ENCODE measurements at places on chromosomes 1 and 21. TPM values are rescaled to one million over a fixed set of nuclear protein-coding genes. Genes with fewer than 3 reads are reported as not detected.

The SCMH1 gene
- total RNA-seq, result 43.5 TPM

DNA sequence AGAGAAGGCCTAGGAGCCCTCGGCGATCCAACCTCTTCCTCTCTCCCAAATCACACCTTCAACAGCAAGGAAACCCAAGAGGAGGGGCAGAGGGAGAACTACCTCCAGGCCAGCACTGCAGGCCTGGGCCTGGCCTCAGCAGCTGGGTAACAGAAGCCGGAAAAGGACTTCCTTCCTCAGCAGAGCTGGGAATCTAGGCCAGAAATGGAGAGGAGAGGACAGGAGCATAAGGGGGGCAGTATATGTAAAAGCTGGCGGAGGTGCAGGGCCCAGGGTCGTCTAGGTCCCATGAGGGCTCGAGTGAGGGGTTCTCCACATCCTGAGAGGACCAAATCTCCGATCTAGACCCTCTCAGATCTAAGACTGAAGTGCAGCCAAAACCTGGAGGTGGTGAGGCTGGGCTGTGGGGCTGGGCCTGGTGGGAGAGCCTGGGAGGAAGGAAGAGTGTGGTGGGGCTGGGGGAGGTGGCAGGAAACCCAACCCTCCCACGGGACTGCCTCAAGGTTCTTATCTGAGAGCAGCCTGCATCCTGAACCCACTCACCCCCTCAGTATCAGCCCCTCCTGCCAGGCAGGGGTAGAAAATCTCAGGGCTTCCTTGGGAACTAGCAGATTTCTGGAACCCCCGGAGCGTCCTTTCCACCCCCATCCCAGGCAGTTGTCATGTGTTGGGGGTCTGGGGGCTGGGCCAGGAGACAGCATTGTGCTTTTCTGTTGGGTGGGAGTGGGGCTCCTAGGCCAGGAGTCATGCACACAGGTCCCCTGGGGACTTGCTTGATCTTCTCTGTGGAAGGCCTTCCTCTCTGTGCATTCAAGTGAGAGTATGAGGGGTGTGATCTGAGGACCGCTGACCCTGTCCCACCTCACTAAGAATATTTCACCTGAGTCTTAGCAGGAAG, 33.0 kb downstream of the PIK3C2B start:
- no peak overlapping the region for H3K4me3 ChIP-seq
- H3K27ac ChIP-seq, result peak overlapping the region; percentile 34
- DNase-seq, result peak; percentile 30
- no peaks in the 10 kb centered on the region for H3K4me1 ChIP-seq

GRCh38 chr1:234957330-234958065, 171.1 kb downstream of the TOMM20 start:
- no peak overlapping the region for H3K4me3 ChIP-seq
- H3K27ac ChIP-seq, result peak overlapping the region; percentile 17

- H3K4me1 ChIP-seq, result no peaks in the 10 kb centered on the region
- peak; percentile 67 for DNase-seq
- H3K27ac ChIP-seq, result no peak overlapping the region
- no peak overlapping the region for H3K4me3 ChIP-seq
- no peaks in the 10 kb centered on the region for H3K36me3 ChIP-seq
Measured at GRCh38 chr1:154707901-154708463, 100.0 kb upstream of the ADAR start.

The CD5L gene
- total RNA-seq, result 0.17 TPM

DNA sequence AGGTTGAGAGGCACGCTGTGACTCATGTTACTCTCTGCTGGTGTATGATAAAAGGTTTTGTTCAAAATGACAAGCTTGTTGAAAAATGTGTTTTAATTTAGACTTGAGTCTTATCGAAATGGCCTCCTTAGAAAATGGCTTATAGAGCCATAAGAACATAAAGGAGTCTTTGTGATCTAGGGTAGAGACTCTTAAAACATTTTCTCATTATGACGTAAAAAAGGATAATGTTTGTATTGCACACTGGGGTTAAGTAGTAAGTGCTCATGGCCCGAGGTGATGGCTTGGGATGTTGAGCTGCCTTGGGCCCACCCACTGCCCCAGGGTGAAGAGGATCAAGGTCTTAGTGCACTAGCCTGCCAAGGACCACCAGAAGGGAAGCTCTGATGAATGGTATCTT, 117.4 kb downstream of the DISC1 start:
- DNase-seq, result no peak
- peaks cover 4% of the 10 kb centered on the region for H3K4me1 ChIP-seq
- H3K27ac ChIP-seq, result no peak overlapping the region
- no peak overlapping the region for H3K4me3 ChIP-seq

- H3K4me1 ChIP-seq, result peaks cover 5% of the 10 kb centered on the region
- no peak for DNase-seq
- no peak overlapping the region for H3K4me3 ChIP-seq
- no peaks in the 10 kb centered on the region for H3K36me3 ChIP-seq
- no peak overlapping the region for H3K27ac ChIP-seq
- no peaks in the 10 kb centered on the region for H3K27me3 ChIP-seq
Measured at GRCh38 chr21:44047996-44048560, 36.0 kb downstream of the TRAPPC10 start.

GRCh38 chr1:36471830-36472641, 7.9 kb upstream of the MRPS15 start:
- no peaks in the 10 kb centered on the region for H3K27me3 ChIP-seq
- DNase-seq, result no peak
- H3K27ac ChIP-seq, result no peak overlapping the region
- H3K36me3 ChIP-seq, result peaks cover 4% of the 10 kb centered on the region

The RGS4 gene
- 0.43 TPM for total RNA-seq

DNA sequence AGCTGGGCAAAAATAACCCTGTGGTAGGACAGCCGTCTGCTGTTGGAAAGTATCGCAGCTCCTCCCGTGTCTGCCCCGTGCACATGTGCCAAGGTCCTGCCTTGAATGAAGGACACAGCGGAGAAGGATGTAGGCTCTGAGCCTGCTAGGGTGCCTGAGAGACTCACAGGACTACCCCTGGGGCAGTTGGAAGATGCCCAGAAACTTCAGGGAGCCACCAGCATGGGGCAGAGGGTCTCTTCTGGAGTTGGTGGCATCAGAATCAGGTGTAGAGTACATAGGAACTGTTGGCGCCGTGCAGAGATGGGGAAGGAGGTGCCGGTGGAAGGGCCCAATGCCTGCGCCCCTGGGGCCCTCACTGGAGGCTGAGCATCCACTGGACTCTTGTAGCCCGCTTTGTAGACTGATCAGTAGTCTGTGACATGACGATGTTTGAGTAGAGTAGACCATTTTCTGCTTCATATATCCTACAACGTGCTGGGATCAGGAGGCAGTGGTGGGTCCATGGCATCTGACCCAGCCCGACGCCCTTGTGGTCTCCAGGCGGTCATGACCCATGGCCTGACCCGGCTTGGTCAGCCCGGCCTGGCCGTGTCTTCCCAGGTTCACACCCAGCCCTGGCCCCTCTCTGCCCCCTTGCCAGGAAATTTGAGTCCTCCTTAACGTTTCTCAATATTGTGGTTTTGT, 5.3 kb upstream of the C1orf174 start:
- no peaks in the 10 kb centered on the region for H3K4me1 ChIP-seq
- H3K27ac ChIP-seq, result no peak overlapping the region
- H3K27me3 ChIP-seq, result no peaks in the 10 kb centered on the region
- no peaks in the 10 kb centered on the region for H3K36me3 ChIP-seq
- DNase-seq, result no peak

DNA sequence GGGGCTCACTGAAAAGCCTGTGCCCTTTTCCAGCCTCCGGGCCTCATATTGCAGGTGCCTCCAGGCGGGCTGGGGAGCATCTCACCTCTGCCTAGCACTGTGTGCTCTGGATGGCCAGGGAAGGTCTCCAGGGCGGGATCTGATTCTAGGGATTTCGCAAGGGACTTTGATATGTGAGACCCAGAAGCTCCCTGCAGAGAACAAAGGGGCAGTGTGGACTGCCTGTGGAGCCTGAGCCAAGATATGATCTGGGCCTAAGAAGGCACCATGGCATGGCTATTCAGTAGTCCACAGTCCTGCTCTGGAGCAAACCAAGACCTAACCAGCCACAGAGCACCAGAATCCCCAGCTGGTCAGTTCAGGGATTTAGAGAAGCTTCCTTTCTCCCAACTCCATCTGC, 157.2 kb downstream of the ST6GALNAC5 start:
- H3K4me3 ChIP-seq, result no peak overlapping the region
- H3K36me3 ChIP-seq, result no peaks in the 10 kb centered on the region
- no peaks in the 10 kb centered on the region for H3K27me3 ChIP-seq
- no peak for DNase-seq

The NGF gene
- total RNA-seq, result 0.52 TPM

GRCh38 chr1:27607239-27607804, 3.4 kb upstream of the AHDC1 start:
- no peaks in the 10 kb centered on the region for H3K36me3 ChIP-seq
- peaks cover 14% of the 10 kb centered on the region for H3K4me1 ChIP-seq
- H3K27ac ChIP-seq, result no peak overlapping the region
- DNase-seq, result peak; percentile 41
- no peaks in the 10 kb centered on the region for H3K27me3 ChIP-seq
- no peak overlapping the region for H3K4me3 ChIP-seq

DNA sequence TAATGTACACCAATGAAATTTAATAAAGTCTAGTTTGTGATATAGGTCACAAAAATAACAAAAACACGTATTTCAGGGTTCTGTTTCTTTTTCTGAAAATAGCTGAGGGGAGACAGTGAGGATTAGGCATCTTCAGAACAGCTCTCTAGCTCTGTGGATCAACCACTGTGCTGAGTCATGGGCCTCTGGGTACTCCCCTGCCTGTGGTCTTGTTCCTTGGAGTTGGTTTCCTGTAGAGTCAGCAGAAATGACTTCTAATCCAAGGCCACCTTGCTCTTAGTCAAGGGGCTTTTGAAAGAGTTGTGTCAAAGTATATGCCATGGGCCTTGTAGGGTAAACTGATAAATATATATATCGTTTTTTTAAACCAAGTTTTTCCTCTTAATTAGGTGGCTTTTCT, 141.8 kb upstream of the ZRANB2 start:
- no peak overlapping the region for H3K4me3 ChIP-seq
- DNase-seq, result no peak
- no peaks in the 10 kb centered on the region for H3K4me1 ChIP-seq
- no peaks in the 10 kb centered on the region for H3K36me3 ChIP-seq

The DNAJC6 gene
- total RNA-seq, result 5.0 TPM

GRCh38 chr1:94980582-94981574, 54.0 kb upstream of the CNN3 start:
- peak overlapping the region; percentile 9 for H3K4me3 ChIP-seq
- H3K36me3 ChIP-seq, result no peaks in the 10 kb centered on the region
- DNase-seq, result no peak
- peak overlapping the region; percentile 41 for H3K27ac ChIP-seq
- peaks cover 8% of the 10 kb centered on the region for H3K4me1 ChIP-seq

GRCh38 chr1:10170239-10170574, 40.2 kb upstream of the KIF1B start:
- peaks cover 12% of the 10 kb centered on the region for H3K36me3 ChIP-seq
- H3K27ac ChIP-seq, result no peak overlapping the region
- H3K4me3 ChIP-seq, result no peak overlapping the region
- H3K27me3 ChIP-seq, result no peaks in the 10 kb centered on the region

DNA sequence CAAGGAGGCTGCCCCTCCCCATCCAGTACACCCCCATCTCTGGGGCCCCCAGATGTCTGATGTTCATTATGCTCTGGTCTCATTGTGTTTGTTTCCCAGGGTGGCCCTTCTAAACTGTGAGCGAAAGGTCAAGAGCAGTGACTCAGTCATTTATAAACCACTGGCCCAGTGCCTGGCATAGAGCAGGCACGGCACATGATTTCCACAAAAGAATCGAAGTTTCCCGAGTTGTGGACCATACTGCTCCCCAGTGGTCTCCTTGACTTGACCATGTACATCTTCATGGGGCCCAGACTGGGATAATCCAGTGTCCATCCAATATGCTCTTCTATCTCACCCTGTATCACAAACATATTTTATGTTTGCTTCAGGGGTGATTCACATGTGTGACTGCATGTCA, 153.3 kb downstream of the NR5A2 start:
- H3K4me3 ChIP-seq, result no peak overlapping the region
- no peak overlapping the region for H3K27ac ChIP-seq
- no peaks in the 10 kb centered on the region for H3K36me3 ChIP-seq
- H3K4me1 ChIP-seq, result peaks cover 10% of the 10 kb centered on the region
- no peak for DNase-seq

The MRPL39 gene
- total RNA-seq, result 21.8 TPM

The KCNK2 gene
- 0.71 TPM for total RNA-seq

The EDEM3 gene
- 54.9 TPM for total RNA-seq

DNA sequence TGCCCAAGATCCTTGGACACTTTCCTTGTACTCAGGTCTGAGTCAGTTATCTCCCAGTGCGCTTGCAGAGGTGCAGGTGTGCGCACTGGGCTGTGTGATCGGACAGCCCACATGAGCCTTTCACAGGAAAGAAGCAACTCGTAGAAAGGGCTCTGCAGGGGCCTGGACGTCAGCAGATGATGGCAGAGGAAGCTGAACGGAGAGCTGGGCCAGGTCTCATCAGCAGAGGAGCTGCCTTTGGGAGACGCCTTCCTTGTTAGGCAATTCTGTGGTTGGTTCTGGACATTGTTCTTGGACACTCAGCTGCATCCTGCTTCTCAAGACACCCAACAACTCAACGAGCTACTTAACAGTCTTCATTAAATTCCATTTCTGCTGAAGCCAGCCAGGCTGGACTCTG, 7.5 kb upstream of the PROK1 start:
- H3K4me3 ChIP-seq, result no peak overlapping the region
- H3K4me1 ChIP-seq, result no peaks in the 10 kb centered on the region
- no peaks in the 10 kb centered on the region for H3K36me3 ChIP-seq
- no peaks in the 10 kb centered on the region for H3K27me3 ChIP-seq

DNA sequence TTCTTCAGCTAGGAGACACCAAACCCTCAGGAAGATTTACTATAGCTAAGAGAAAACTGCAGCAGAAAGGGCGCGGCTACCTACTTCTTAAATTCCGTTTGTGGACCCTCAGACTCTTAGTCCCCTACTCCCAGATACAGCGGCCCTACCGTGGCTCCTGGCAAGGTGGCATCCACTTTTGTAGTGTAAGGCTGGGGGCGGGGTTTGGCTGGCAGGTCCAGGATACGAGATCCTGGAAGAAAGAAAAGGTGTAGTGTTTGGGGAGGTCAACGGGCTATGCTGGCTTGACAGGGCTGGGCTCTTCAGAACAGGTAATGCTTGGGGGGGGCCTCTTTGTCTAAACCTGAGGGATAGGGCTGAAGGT, 280 bp downstream of the CREB3L4 start:
- H3K27me3 ChIP-seq, result no peaks in the 10 kb centered on the region
- no peak for DNase-seq
- H3K27ac ChIP-seq, result peak overlapping the region; percentile 62
- peaks cover 3% of the 10 kb centered on the region for H3K36me3 ChIP-seq
- H3K4me3 ChIP-seq, result peak overlapping the region; percentile 18

GRCh38 chr1:181219938-181220337, 131.4 kb downstream of the IER5 start:
- no peaks in the 10 kb centered on the region for H3K27me3 ChIP-seq
- H3K4me3 ChIP-seq, result no peak overlapping the region
- no peaks in the 10 kb centered on the region for H3K36me3 ChIP-seq
- no peak for DNase-seq
- H3K27ac ChIP-seq, result no peak overlapping the region
- no peaks in the 10 kb centered on the region for H3K4me1 ChIP-seq

GRCh38 chr1:58459911-58460310, 86.6 kb downstream of the OMA1 start:
- no peak overlapping the region for H3K4me3 ChIP-seq
- no peaks in the 10 kb centered on the region for H3K36me3 ChIP-seq
- no peaks in the 10 kb centered on the region for H3K4me1 ChIP-seq

- peaks cover 8% of the 10 kb centered on the region for H3K36me3 ChIP-seq
- DNase-seq, result no peak
- H3K27me3 ChIP-seq, result no peaks in the 10 kb centered on the region
- no peak overlapping the region for H3K4me3 ChIP-seq
Measured at GRCh38 chr1:41003127-41003639, 18.3 kb downstream of the SLFNL1 start.

- no peak overlapping the region for H3K27ac ChIP-seq
- peaks cover 8% of the 10 kb centered on the region for H3K27me3 ChIP-seq
- DNase-seq, result no peak
- H3K4me1 ChIP-seq, result no peaks in the 10 kb centered on the region
Measured at GRCh38 chr1:4322881-4323280, 331.5 kb upstream of the AJAP1 start.

Measured in lung (tissue), 17 donors.